GM06990 (cell line): ENCODE measurements at places on chromosomes 6 and 20.

DNA sequence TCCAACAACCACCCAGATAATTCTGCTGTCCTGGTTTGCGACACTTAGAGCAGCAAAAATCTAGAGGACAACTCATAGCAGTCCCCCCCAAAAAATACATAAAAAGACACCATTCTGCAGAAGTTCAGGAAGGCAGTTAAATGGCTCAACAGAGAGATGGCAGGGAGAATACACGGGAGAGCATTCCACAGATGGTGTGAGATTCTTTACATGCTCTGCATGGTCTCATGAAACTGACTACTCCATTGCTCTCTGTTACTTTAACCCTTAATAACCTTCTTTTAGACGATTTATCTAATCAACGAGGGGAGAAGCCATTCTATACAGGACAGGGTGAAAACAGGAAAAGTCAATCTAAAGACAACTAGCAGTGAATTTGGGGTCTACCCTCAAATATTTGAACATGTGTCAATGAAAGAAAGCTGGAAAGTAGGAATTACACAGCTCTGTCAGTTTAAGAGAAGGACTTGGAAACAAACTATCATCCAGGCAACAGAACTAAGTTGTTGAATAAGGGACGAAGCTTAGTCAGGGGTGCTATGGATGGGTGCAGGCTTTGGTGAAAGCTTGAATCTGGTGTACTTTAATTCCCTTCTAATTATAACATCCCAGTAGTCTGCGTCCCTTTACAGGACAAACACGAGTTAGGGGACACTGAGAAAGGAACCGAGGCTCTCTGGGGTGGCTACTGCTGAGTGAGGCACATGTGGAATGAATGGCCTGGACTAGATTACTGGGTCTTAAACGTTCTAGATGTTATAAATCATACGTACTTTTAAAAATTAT, 5.1 kb downstream of the PERP start:
- no peak for DNase-seq

DNA sequence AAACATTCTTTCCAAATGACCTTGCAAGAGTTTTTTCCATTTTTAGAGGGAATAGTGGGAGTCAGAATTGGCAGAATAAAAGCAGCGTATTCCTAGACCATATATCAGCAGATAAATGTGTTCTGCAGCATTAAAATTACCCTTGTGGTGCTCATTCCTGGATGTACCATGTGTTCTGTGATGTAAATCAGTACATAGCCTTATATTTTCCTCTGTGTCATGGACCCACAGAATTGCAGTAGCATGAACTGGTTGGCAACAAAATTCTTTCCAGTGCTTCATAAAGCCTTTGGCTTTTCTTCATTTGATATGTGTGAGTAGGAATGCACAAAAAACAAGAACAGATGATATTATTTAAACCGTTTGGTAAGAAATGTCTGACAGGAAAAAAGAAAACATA, 32.5 kb downstream of the ANKEF1 start:
- no peak for DNase-seq

DNA sequence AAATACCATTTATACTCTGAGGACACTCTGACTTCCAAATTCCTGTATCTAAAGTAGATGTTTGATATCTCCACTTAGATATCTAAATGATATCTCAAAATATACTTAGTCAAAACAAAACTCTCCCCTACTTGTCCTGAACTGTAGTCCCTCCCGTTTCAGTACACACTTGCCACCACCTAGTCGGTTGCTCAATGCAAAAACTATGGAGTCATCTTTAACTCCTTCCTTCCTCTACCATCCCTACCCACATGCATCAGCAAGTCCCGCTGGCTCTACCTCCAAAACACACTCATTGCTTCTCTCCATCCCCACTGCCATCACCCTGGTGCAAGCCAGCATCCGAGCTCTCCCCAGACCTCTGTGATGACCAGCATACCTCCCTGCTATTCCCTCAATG, 13.2 kb downstream of the STX7 start:
- DNase-seq: no peak

DNA sequence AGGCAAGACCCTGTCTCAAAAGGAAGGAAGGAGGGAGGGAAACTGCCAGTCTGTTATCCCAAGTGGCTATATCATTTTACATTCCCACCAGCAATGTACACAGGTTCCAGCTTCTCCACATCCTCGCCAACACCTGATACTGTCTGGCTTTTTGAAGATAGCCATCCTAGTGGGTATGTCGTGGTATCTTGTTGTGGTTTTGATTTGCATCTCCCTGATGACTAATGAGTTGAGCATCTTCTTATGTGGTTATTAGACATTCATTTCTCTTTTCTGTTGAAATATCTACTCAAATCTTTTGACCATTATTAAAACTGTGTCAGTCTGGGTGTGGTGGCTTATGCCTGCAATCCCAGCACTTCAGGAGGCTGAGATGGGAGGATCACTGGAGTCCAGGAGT, 47.9 kb upstream of the ARID1B start:
- peak; percentile 28 for DNase-seq

DNA sequence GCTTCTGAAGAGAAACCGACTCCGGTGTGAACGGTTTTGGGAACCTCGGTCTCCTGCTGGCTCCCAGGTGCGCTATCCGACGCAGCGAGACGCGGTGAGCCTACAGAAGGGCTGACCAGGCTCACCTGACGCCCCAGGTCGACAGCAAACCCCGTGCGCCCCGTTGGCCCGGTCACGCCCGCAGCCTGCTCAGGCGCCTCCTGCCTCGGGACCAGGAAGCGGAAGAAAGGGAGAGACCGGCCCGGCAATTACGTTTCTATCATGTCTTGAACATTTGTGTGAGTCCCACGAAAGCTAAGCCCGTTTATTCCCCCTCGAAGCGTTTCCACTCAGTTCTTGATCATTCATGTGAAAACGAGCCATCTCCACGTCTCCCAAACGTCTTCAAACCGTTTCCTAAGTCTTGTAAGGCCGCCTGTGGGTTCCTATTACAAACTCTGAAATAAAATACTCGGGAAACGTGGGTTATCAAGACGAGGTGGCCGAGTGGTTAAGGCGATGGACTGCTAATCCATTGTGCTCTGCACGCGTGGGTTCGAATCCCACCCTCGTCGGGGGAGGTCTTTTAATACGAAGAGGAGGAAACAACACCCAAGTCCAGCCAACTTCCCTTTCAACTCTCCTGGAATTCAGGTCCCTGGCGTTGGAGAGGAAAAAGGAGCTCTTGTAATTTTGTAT, 150.5 kb upstream of the PRSS16 start:
- DNase-seq: peak; percentile 65

- DNase-seq: no peak
These were observed 168.7 kb upstream of the RSPO3 start for GRCh38 chr6:126949786-126950185.

DNA sequence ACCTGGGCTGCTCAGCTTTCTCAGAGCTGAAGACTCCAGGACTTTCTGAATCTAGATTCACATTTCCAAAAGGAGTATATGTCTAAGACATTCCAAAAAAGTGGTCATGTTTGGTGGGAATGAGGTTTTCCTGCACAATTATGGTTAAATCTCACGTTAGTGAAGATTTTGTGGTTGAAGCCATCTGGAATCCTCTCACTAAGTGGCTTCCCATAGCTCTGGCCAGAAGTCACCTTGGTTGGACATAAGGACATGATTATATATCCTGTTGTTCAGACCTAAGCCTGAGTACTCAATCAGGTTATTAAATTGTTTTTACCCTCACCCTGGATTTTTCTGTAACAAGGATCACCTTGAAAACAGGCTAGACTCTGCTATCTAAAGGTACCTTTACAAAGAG, 176.1 kb upstream of the PLN start:
- no peak for DNase-seq

- peak; percentile 40 for DNase-seq
These were observed 27.9 kb downstream of the PPARD start for GRCh38 chr6:35370124-35370741.

- DNase-seq: no peak
These were observed 13.7 kb downstream of the TRAF3IP2 start for GRCh38 chr6:111591901-111592461.

- peak; percentile 59 for DNase-seq
These were observed 993 bp upstream of the NCOA7 start for GRCh38 chr6:125789576-125790357.

GRCh38 chr20:10639737-10640556, 33.9 kb downstream of the JAG1 start:
- no peak for DNase-seq

DNA sequence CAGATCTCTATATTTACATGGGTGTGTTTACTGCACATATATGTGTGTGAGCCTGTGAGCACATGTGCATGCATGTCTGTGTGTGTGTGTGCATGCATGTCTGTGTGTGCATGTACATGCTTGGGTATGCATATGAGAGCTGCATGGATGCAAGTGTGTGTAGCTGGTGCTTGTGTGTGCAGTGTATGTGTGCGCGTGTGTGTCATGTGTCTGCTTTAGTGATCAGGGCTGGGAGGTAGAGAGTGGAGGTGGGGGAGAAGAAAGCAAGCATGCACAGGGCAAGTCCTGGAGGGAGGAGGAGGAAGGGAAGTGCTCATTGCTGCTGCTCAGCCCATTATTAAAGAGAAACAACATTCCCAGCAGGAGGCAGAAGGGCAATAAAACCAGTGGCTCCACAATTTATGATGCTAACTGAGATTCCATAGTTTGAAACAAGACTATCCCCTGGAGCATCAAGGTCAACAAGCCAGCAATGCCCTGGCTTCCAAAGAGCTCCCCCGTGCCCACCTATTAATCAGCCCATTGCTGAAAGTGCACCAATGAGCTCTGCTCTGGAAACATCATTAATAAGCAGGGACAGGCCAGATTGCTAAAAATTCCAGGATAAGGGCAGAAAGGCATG, 414.0 kb downstream of the MAFB start:
- DNase-seq: no peak
